Psoas muscle (tissue), 8 donors: ENCODE measurements at places on chromosomes 5 and 9. TPM values are rescaled to one million over a fixed set of nuclear protein-coding genes. Genes with fewer than 3 reads are reported as not detected.

DNA sequence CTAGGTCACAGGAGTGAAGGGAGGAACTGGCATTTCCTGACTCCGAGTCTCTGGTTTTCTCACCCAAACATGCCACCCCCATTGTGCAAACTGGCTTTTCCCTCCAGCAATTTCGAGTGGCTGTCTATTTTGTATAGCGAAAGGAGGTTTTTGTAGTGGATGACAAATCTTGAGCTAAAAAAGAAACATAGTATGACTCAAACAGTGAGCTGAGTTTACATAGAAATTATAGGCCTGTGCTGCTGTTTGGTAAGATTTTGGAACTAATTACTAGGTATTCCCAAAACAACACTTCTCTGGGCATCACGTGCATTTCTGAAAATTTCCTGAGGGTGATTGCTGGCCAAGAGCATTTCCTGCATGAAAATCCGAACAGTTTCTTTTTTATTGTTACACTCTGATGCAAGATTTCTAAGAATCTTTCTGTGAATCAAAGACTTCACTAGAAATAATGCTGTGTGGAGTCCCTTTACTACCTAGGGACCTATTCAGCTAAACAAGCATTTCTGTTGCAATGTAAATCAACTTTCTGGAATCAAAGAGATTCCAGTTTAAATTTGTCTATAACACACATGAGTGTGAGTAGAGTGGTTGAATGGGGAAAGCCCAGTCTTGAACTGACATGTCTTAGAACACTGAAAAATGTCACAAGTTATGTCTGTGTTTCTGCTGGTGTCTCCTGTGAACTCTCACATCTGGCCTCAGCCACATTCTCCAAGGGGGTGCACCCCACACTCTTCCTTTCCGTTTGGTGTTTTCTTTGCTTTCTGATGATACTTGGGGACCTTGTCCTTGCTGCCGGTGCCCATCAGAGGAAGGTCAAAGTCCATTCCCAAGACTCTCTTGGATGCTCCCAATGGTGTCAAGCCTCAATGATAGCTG, 33.3 kb upstream of the DAPK1 start:
- DNase-seq = no peak

DNA sequence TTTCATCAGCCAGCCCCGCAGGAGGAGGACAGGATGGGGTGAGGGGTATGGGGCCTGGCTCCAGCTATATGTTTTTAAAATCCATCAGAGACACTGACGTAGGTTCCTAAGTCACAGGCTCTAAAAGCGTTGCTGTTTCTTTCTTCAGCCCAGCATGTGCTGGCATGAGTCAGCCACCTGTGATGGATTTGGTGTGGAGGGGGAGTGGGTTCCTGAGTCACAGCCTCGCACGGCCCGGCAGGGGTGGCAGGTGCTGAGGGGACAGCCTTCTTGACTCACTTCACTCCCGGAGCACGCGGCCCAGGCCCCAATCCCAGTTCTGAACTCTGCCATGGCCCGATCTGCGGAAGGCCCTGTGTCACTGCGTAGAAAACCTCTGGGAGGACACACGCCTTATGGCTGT, 38.8 kb upstream of the RPL26L1 start:
- peak; percentile 75 for DNase-seq

DNA sequence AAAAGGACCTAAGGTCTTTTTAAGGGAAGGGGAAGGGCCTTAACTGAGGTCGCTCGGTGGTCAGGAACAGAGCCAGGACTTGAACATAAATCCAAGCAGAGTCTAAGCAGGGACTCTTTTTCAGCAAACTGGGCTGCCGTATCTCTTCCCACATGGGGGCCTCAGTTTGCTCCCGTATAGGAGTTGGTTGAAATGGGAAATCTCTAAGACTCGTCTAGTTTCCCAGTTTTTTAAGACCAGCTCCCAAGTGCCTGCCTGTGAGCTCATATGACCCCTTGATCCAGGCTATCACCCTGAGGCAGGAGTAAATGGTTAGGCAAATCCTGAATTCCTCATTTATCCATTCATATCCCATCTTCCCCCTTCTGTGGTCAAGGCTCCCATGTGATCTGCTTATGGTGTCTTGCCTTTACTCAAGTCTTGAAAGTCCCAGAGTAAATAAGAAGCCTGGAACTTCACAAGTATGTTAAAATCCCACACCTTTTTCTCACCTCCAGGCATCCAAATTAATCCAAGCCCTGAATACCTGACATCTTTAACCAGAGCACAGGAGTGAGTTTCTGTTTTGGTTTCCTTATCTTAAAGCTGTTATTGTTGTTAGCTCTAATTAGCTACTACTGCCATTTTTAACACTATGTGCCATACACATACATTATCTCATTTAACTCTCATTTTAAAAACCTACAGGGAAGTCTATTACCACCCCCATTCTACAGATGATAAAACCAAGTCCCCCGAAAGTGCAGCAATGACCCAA, 3.0 kb downstream of the ARSI start:
- DNase-seq = no peak

The PNPLA7 gene
- 7.7 TPM for polyA plus RNA-seq

DNA sequence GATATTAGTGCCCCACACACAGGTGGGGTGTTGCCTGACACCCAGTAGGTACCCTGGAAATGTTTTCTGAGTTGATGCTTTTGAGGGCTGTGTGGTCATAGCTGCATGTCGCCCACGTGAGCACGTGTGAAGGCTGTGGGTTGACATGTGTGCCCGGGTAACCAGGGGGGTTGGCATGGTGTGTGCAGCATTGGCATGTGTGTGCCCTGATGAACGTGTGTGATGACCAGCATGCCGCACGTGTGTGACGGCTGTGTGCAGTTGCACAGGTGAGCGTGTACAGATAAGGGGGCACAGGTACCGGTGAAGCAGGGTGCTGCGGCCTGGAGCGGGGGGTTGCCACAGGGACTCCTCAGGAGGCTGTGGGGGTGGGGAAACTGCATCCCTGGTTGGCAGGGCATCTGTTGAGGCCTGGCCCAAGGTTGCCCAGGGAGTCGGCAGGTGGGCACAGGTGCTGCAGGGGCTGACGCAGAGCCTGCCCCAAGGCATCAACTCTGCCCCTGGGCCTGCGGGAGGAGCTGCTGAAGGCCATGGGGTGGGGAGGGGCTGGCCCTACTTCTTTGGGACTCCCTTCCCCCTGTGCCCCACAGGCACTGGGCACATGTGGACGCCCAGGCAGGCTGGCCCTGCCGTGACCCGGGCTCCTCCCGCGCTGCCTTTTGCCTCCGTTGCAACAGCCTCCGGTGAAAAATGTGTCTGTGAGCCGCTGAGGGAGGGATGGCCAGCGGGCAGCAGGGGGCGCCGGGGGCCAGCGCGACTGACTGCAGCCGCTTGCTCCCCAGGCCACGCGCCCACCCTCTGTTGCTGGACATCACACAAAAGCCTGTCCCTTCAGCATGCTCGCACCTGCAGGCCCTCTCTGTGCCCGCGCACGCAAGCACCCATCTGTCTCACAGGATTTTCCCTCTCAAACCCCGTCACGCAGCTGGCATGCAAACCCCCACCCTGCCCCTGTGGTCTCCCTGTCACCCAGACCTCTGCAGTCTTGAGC, 2.2 kb downstream of the UNC5A start:
- DNase-seq = no peak

GRCh38 chr5:145246961-145247744, 588.0 kb downstream of the PRELID2 start:
- DNase-seq = no peak

The ARID3C gene
- polyA plus RNA-seq = not detected
